ENCODE measurements at places on chromosomes 6 and 20.

- no peak for DNase-seq
Measured at GRCh38 chr6:126716032-126716431, 376.1 kb downstream of the CENPW start.

DNA sequence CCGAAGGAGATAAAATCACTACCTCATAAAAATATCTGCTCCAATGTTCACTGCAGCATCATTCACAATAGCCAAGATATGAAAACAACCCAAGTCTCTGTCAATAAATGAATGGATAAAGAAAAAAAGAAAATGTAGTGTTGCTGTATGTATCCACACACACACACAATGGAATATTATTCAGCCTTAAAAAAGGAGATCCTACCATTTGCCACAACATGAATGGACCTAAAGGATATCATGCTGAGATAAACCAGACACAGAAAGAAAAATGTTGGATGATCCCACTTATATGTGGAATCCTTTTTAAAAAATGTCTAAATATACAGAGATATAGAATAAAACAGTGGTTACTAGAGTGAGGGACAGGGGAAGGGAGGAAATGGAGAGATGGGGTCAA, 192.2 kb upstream of the TAB2 start:
- no peak for DNase-seq

GRCh38 chr20:57705127-57705899, 4.5 kb downstream of the PMEPA1 start:
- no peak for DNase-seq

GRCh38 chr20:3459881-3460307, 10.9 kb upstream of the ATRN start:
- DNase-seq: no peak

DNA sequence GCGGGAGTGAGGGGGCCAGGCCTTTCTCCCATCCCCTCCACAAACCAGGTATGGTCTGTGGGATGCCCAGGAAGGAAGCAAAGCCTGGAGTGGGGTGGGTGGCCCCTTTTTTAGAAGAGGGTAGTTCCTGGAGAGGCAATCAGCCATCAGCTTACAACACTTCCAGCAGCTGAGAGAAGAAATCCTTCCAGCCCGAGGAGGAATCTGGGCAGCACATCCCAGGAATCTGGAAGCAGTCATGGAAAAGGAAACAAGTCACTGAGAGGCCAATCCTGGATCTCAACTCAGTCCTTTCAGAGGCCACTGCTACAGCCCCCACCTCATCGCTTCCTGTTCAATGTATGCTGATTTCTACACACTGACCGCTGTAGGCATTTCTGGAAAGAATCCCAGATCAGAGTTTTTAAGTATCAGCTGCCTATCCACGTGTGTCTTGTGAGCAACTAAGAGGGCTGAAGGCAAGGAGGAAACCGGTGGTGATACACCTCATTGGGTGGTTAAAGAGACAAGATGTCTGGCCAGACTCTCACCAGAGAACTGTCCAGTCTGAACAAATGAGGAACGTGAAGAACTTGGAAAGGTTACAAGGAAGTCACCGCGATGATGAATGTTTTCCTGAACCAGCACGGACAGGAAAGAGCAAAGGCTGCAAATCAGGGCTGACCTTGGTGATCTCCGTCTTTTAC, 92.9 kb upstream of the SHLD1 start:
- no peak for DNase-seq

DNA sequence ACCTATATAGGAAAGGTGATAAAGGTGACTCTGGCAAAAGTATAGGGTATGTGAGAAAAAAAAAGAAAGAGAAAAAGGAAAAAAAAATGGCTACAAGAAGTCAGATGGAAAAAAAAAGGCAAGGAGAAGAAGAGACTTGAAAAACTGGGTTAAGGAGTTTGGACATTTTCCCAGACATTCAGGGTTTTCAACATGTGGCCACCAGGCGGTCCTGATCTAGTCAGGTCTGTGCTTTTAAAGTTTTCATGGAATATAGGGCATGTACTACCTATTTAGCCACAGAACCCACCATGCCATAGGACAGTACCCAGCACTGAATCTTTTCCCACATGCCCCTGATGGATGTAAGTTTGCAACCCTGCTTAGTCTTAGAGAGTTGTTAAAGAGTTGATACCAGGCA, 433.7 kb downstream of the MAFB start:
- DNase-seq: no peak

GRCh38 chr6:169950558-169950957, 199.1 kb downstream of the ERMARD start:
- peak; percentile 23 for DNase-seq

DNA sequence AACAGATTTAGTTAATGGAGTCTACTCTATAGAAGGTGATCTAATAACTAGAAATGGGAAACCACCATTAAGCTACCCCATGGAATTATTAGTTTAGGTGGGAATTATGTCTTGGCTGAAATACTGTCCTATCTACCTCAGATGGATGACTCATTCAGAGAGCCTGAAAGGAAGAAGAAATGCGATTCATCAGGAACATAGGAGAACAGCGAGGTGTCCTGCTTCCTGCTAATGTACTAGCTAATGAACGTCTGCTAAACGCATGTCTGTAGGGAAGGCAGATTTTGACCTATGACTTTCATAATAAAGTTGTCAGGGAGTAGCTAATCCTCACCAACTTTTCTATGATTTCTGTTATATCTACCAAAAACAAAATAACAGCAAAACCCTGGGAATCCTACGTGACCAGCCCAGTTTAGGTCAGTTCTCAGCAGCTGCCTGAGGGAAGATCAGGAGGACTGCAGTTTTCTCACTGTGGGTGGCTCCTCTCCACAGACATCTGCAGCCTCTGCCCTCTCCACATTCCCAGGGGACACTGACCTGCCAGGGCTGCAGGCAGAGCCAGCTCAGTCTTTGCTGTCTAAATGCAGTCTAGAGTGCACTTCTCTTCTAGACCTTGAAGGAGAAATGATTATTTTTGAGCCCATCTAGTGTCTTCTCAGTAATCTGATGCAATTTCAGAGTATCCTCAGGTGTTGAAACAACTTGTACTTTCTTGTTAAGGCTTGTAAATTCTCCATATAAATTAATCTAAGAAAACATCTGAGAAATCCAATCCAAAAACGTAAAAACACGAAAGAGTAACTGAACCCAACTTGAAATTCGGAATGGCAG, 18.1 kb upstream of the SFT2D1 start:
- no peak for DNase-seq

DNA sequence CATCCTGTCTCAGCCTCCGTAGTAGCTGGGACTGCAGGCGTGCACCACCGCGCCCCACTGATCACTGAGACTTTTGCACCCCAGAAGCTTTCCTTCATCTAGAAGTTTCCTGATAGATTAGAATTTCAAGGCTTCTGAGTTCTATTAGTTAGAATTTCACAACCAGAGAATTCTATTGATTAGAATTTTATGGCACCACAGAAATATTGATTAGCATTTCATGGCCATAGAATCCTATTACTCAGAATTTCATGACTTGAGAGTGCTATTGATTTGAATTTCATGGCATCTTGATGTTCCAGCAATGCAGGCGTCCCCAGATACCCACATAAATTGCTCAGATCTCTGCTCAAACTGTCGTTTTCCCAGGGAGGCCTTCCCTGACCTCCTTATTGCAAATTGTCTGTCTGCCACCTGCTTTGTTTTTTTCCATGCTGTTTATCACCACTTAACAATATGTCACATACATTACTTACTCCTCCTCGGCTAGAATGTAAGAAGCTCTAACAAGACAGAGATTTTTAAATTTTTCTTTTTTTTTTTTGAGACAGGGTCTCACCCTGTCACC, 16.9 kb upstream of the CBFA2T2 start:
- DNase-seq: no peak

GRCh38 chr6:155980014-155980767, 524.6 kb upstream of the NOX3 start:
- DNase-seq: no peak

- no peak for DNase-seq
Measured at GRCh38 chr6:129846761-129847160, 14.4 kb downstream of the TMEM244 start.

DNA sequence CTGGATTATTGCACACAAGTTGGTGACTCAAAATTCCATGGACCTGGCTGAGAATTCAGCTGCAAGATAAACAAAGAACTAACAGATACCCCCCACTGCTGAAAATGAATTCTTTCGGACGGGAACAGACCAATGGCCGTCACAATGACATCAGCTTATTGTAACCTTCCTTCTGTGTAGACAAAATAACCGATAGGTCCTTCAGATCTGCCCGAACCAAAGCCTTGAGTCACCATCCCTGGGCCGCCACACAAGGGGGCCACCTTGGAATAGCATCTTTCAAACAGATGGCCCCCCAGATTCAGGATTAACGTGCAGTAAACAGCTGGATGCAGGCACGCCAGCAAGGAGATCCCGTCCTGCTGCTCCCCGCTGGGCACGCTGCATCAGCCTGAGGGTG, 214.0 kb upstream of the EXOC2 start:
- DNase-seq: no peak

- no peak for DNase-seq
Measured at GRCh38 chr6:111406200-111406721, 76.8 kb downstream of the REV3L start.

- peak; percentile 21 for DNase-seq
Measured at GRCh38 chr6:141309295-141309694, 823.4 kb upstream of the GJE1 start.

GRCh38 chr6:24537771-24538385, 43.1 kb downstream of the ALDH5A1 start:
- DNase-seq: no peak

DNA sequence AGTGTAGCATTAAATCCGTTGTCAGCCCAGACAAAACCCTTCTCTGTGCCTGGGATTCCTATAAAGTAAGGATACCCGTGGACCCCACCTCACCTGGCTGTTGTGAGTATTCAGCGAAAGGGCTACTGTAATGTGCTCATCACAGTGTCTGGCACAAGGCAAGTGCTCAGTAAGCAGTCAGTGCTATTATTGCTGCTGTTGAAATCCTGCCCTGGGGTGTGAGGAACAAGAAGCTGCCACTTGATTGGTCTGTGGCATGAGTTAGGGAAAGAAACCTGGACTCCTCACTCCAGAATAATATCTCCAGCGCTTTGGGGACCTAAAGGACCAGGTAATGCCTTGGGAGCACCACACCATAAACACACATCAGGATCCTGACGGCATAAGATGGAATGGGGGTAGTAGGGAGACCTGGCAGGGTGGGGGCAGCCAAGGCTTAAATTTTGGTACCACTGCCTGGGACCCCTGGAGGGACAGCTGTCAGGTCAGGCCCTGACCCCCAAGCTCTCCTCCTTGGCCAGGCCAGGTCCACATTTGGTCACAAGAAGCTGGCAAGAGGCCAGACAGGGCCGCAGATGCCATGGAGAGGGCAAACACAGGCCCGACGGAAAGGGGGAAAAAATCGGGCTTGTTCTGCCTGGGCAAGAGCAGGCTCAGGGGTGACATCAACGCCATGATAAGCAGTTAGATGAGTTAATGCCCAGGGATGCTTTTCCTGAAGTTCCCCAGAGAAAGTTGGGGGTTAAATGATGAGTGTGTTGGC, 66.5 kb downstream of the MRPL14 start:
- no peak for DNase-seq

DNA sequence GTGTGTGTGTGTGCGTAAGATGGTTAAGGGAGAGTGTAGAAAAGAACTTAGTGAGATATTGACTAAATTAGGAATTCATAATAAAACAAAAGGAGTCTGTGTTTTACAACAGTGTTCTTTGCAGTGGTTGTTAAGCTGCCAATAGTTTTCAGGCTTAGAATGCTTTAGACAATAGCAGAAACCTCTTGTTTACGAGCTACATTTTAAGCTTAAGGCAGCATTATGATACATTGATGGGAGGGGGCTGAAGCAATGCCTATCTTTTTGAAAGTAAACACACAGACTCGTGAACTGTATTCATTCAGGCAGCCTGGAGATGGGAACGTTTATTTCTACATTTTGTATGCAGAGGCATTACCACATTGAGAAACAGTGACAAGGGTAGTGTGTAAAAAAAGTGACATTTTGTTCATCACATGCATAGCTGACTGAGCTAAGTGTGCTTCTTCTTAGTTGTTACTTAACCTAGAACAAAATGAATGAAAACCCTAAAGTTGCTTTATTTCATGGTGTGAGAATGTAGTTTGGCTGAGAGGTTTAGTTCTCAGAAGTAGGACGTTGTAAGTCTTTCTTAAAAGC, 21.2 kb downstream of the CLVS2 start:
- DNase-seq: no peak

- no peak for DNase-seq
Measured at GRCh38 chr6:134753001-134753400, 196.9 kb downstream of the ALDH8A1 start.

DNA sequence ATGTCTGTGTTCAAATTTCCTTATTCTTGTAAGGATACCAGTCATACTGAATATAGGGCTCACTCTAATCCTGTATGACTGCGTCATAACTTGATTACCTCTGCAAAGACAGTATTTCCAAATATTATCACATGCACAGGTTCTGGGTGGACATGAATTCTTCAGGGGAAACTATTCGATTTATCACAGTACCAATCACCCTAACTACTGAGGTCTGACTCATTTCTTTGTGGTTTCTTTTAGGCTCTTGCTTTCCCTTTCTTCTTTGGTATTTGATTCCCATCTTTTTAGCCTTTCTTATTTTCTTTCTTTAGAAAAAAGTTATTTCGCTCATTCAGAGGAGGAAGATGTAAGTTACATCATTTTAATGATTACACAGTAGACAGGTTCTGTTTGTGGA, 40.3 kb upstream of the TBX18 start:
- DNase-seq: no peak

GRCh38 chr20:48584391-48585060, 243.3 kb downstream of the PREX1 start:
- no peak for DNase-seq

- no peak for DNase-seq
Measured at GRCh38 chr6:3296537-3296936, 37.8 kb downstream of the PSMG4 start.

DNA sequence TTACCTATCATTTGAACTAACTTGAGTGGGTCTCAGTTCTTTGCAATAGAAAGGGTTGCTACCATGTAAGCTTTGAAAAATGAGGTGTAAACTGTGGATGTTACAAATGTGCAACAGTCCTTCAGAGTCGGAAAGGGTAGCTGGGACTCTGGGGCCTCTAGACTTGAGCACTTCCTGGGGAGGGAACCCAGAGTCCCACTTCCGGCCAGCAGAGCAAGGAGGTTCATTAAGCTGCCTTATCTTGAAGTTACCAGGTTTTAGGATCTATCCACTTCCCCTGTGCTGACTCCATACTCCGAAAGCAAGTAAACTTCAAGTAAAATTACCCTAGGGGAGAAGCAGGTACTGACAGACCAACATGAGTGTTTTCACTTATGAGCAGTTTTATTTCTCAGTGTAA, 9.4 kb downstream of the TRIM10 start:
- no peak for DNase-seq

DNA sequence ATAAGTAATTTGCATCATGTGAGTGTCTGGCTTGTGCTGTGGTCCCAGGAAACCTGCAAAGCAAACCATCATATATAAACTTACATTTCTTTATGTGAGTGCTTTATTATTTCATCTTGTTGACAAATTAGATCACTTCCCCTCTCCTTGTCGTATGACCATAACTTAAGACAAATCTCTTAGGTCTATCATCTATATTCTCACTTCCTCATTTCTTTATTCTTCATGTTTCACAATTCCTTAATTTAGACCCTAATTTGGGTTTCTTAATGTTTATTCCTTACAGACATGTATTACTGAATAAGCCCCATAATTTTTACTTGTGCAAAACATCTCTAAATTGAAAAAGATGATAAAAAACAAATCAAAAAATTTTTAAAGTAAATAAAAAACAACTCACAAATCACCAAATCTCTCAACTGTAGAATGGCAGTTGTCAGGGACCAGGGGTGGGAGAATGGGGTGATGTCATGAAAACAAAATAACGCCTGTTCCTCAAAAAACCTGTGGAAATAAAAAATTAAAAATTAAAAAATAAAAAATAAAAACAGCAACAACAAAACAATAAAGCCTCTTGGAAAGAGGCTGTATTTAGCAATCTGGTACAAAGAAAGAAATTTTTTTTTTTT, 49.5 kb upstream of the FBXO30 start:
- no peak for DNase-seq

Data from NCI-H526 (cell line).